H1 (cell line): ENCODE measurements at places on chromosomes 3 and 15. TPM values are rescaled to one million over a fixed set of nuclear protein-coding genes. Genes with fewer than 3 reads are reported as not detected.

- H3K27me3 ChIP-seq: no peaks in the 10 kb centered on the region
- no peak overlapping the region for H3K27ac ChIP-seq
- H3K36me3 ChIP-seq: no peaks in the 10 kb centered on the region
- DNase-seq: no peak
These were observed 232.5 kb downstream of the CHST2 start for GRCh38 chr3:143351895-143352608.

DNA sequence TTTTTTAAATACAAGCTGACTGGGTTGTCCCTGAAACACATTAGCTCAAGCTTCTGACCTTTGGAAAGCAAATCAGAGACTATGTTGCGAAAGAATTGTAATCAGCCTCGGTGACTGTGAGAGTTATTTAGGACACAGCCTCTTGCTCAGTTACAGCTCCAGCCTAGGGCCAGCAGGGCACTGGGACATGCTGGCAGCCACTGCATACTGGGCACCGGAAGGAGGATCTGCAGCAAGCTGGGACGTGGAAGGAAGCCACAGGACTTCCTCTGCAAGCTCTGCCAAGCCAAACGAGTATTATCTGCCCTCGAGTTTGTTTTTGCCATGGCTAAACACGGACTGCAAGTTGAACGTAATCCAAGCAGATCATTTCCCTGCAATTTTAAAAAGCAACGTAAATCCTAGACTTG, 24.4 kb upstream of the COPG1 start:
- peaks cover 3% of the 10 kb centered on the region for H3K4me1 ChIP-seq
- H3K27me3 ChIP-seq: no peaks in the 10 kb centered on the region; the same call in 1 of the 2 replicates
- no peaks in the 10 kb centered on the region for H3K36me3 ChIP-seq

DNA sequence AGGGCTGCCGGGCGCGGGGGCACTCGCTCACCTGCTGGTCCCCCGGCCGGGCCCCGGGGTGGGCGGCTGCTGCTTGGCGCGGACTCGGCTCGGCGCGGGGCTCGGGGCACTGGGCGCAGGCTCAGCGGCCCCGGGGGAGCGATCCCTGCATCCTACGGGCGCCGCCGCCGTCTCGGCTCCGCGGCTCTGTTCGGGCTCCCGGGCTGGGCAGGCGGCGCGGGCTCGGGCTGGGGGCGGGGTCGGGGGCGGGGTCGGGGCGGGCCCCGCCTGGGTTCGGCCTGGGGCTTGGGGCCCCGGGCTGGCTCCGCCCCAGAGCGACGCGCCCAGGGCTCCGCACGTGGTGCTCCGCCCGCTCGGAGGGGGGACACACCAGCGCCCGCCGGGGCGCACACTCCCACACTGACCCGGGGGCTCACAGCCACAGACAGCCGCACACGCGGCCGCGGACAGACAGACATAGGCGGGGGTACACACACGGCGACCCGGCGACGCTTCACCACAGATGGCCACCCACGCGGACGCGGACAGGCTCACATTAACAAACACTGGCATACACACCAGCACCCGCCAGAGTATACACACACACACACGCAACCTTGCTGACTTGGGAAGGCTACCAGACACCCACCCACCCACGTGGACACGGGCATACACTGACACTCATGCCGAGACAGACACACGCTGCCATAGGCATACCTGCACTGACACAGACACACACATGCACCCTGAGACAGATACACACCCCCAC, at the start of gene SCN5A:
TSS of gene SCN5A (minus strand) at position 188 of the 748 bp plus-strand sequence. CDS start 16,380 bp downstream, outside the sequence.
- H3K36me3 ChIP-seq: no peaks in the 10 kb centered on the region
- peak; percentile 82 for DNase-seq
- no peak within 1 kb of the TSS for H3K27ac ChIP-seq
- peaks cover 13% of the 10 kb centered on the region for H3K4me1 ChIP-seq
- H3K27me3 ChIP-seq: peaks cover 33% of the 10 kb centered on the region

MST1R gene
- 4.8 and 7.6 TPM in 2 replicates for total RNA-seq

DNA sequence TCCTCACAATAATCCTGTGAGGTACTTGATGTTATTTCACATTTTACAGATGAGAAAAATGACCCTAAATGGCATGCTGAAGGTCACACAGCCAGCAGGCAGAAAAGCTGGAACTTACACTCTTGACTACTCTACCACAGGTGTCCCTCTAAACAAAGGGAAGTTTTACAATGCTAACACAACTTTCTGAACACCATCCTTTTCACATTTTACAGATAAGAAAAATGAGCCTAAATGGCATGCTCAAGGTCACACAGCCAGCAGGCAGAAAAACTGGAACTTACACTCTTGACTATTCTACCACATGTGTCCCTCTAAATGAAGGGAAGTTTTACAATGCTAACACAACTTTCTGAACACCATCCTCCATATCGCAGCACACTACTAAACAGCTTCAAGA, 35.6 kb downstream of the TMCC1 start:
- no peaks in the 10 kb centered on the region for H3K36me3 ChIP-seq
- no peaks in the 10 kb centered on the region for H3K4me1 ChIP-seq
- no peak overlapping the region for H3K4me3 ChIP-seq
- H3K27me3 ChIP-seq: no peaks in the 10 kb centered on the region

GRCh38 chr3:139982404-139982803, 47.4 kb downstream of the CLSTN2 start:
- no peak overlapping the region for H3K27ac ChIP-seq
- H3K4me3 ChIP-seq: no peak overlapping the region
- no peaks in the 10 kb centered on the region for H3K27me3 ChIP-seq
- no peaks in the 10 kb centered on the region for H3K4me1 ChIP-seq
- peak; percentile 3 for DNase-seq
- no peaks in the 10 kb centered on the region for H3K36me3 ChIP-seq

- H3K4me1 ChIP-seq: no peaks in the 10 kb centered on the region
- H3K4me3 ChIP-seq: no peak overlapping the region
- no peaks in the 10 kb centered on the region for H3K27me3 ChIP-seq
- H3K36me3 ChIP-seq: no peaks in the 10 kb centered on the region
- H3K27ac ChIP-seq: no peak overlapping the region
These were observed 78.7 kb upstream of the GCNT3 start for GRCh38 chr15:59532770-59533379.

DNA sequence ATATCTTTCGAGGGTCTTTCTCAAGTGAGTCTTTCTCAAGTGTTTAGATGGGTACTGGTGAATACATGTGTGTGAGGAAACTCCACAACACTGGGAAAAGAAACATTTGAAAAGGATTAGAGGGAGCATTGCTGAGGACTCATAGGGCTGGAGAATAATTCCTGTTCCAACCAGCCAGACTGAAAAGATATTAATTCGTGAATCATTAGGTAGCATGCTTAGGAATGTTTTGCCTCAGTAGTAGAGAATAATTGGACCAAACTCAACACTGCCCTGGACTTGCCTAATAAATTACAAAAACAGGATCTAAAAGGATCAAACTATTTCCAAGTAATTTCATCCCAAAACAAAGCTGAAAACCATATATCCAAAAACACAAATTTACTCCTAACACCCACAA, 17.3 kb downstream of the PP2D1 start:
- H3K27ac ChIP-seq: no peak overlapping the region
- DNase-seq: no peak
- no peaks in the 10 kb centered on the region for H3K36me3 ChIP-seq

DNA sequence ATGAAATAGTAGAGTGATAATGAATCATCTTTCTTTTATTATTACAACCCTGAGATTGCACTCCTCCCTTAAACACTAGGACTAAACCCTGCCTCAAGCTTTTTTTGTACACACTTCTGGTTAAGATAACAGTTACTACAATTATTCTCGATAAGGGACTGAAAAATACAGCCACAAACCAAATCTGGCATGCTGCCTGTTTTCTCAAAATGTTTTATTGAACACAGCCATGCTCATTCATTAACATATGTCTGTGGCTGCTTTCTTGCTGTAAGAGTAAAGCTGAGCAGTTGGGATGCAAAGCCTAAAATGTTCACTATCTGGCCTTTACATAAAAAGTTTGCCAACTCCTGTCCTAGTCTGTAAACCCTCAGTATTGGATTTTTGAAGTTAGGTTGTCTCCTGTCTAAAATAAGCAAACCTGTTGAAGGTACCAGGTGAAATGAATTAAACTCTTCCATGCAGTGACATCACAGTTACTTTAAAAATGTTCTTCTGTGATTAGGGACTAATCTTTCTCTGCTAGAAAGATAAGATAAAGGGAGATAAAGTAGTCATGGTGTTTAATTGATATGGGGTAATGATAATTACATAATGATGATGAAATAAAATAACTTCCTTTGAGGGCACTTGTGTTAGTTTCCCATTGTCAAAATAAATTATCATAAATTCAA, 218.2 kb downstream of the STXBP5L start:
- H3K4me1 ChIP-seq: no peaks in the 10 kb centered on the region
- no peak for DNase-seq
- H3K27ac ChIP-seq: no peak overlapping the region
- no peak overlapping the region for H3K4me3 ChIP-seq
- no peaks in the 10 kb centered on the region for H3K27me3 ChIP-seq
